ENCODE measurements at places on chromosomes 5 and 9.

- H3K27me3 ChIP-seq, result no peaks in the 10 kb centered on the region
- no peaks in the 10 kb centered on the region for H3K36me3 ChIP-seq
- H3K4me1 ChIP-seq, result peaks cover 16% of the 10 kb centered on the region
- no peak overlapping the region for H3K27ac ChIP-seq
- DNase-seq, result peak; percentile 68
Measured at GRCh38 chr9:114696814-114697544, 15.0 kb upstream of the TEX48 start.

DNA sequence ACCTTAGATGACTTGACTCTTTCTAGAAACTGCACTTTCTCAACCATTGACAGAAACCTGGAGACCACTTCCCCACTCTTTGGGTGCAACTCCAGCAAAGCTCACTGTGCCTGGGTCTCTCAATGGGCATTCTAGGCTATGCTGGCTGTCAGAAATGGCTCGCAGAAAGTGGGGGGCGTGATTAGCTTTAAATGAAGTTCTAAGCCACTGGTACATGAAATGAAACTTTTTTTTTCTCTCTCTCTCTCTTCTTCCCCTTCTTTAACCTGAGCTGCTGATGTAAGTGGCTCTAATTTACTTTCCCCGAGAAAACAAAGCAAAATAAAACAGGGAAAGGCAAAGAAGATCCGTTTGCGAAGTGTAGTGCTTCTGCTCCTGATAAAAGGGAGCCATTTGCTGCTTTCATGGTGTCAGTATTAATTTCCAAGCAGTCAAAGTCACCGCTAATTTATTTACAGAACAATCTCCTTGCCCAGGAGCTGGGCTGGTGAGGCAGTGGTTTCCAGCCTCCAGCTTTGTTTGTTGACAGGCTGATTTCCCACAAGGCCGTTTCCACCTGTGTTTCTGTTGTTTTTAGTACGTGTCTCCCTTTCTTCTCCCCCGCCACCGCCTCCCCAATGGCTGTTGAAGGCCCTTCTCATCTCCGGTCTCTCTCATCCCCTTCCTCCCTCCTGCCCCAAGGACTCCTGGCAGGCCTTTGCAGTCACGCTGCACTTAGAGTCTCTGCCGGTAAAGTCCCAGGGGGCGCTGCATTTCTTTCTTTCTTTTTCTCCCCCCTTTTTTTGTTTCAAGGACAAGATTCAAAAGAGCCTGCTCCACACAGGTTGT, 422.9 kb downstream of the EBF1 start:
- no peaks in the 10 kb centered on the region for H3K4me1 ChIP-seq
- no peak overlapping the region for H3K27ac ChIP-seq
- no peak overlapping the region for H3K4me3 ChIP-seq
- no peaks in the 10 kb centered on the region for H3K36me3 ChIP-seq

DNA sequence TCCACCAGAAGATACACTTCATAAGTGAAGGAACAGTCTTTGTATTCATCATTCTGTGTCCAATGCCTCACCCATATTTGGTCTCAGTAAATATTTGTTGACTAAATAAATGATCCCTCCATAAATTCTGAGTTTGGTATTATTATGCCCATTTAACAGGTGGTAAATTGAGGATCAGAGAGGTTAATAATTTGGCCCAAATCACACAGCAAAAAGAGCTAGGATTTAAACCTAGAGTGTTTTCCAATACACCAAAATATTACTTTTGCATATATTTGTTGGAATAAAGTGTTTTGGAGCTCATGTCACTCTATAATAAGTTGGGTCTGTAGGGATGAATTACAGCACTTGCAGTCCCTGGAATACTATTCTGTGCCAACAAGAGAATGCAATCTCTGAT, 470.3 kb downstream of the ARHGEF28 start:
- no peak for DNase-seq
- no peaks in the 10 kb centered on the region for H3K4me1 ChIP-seq
- no peak overlapping the region for H3K27ac ChIP-seq
- no peaks in the 10 kb centered on the region for H3K36me3 ChIP-seq
- H3K4me3 ChIP-seq, result no peak overlapping the region

GRCh38 chr5:10699987-10700386, 61.0 kb downstream of the DAP start:
- H3K4me3 ChIP-seq, result no peak overlapping the region
- H3K27ac ChIP-seq, result no peak overlapping the region
- H3K27me3 ChIP-seq, result no peaks in the 10 kb centered on the region
- H3K4me1 ChIP-seq, result peaks cover 21% of the 10 kb centered on the region
- DNase-seq, result no peak
- H3K36me3 ChIP-seq, result no peaks in the 10 kb centered on the region

DNA sequence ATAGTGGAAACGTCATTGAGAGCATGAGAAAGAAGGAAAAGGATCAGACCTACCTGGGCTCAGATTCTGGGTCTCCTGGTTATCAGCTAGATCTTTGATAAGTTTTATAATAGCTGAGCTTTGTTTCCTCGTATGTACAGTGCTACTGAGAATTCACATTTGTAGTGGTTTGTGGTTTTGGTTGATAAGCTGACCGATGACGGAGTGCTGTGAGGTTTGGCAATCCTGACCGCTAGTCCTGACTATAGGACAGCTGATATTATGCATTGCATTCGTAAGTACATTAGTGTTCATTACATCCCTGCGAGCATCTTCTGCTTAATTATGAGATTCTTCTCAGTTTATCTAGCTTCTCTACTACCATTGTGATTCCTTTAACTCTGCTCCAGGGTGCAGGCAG, 190.7 kb upstream of the SLC27A6 start:
- no peak overlapping the region for H3K4me3 ChIP-seq
- no peaks in the 10 kb centered on the region for H3K4me1 ChIP-seq

DNA sequence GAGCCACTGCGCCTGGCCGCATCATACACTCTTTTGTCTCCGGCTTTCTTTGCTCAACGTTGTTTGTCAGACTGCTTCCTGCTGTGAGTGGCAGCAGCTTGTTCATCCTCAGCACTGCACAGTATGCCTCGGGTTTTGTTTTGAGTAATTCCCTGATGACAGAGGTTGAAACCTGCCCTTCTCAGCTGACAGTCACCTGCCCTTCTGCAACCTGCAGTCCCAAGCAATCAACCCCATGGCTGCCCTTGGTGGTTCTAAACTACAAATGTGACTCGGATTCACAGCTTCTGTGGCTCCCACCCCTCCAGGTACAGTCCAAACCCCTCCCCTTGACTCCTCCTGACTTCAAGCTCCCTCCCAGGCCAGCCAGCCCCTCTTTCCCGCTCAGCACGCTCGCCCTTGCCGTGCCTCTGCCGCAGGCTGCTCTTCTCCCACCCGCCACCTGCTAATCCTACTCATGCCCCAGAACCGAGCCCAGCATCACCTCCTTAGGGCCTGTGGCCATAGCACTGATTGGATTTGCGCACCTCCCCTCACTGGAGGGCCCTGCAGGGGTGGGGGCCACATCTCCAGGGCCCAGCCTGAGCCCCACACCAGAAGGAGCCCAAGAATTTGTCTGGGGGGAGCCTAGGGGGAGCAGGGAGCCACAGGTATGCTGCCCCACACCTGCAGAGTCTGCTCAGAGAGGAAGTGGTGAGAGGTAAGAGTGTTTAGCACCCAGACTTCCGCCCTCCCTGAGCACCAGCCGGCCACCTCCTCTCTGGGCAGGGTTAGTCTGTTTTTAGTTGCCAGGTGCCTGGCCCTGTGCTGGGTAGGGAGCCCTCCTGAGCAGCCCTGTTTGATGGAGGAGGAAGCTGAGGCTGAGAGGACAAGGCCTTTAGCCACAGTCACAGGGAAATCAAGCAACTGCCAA, 10.1 kb downstream of the EEIG1 start:
- peak; percentile 75 for DNase-seq
- H3K27me3 ChIP-seq, result no peaks in the 10 kb centered on the region
- H3K4me1 ChIP-seq, result peaks cover 99% of the 10 kb centered on the region
- H3K4me3 ChIP-seq, result peak overlapping the region; percentile 70
- H3K36me3 ChIP-seq, result no peaks in the 10 kb centered on the region

DNA sequence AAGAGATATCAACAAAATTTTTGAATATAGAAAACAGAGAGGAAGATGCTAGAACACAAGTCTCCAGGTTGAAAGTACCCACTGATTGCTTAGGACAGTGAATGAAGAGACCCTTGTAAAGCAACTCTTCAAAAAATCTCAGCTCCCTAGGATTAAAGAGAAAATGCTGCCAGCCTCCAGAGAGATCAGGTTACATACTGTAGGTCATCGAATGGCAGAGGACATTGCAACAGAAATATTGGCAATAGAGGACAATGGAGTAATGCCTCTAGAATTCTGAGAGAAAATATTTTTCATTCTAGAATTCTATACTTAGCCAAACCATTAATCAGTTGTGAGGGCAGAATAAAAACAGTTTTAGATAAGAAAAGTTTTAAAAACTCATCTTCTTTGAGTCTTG, 43.1 kb upstream of the ELL2 start:
- H3K27me3 ChIP-seq, result no peaks in the 10 kb centered on the region
- H3K27ac ChIP-seq, result no peak overlapping the region
- no peak overlapping the region for H3K4me3 ChIP-seq
- H3K36me3 ChIP-seq, result no peaks in the 10 kb centered on the region
- H3K4me1 ChIP-seq, result no peaks in the 10 kb centered on the region
- DNase-seq, result no peak

GRCh38 chr5:173744551-173744950, 128.1 kb upstream of the BOD1 start:
- no peaks in the 10 kb centered on the region for H3K36me3 ChIP-seq
- no peak for DNase-seq
- H3K27me3 ChIP-seq, result no peaks in the 10 kb centered on the region
- no peak overlapping the region for H3K27ac ChIP-seq
- H3K4me3 ChIP-seq, result no peak overlapping the region
